ENCODE measurements at places on chromosomes 4 and X.

DNA sequence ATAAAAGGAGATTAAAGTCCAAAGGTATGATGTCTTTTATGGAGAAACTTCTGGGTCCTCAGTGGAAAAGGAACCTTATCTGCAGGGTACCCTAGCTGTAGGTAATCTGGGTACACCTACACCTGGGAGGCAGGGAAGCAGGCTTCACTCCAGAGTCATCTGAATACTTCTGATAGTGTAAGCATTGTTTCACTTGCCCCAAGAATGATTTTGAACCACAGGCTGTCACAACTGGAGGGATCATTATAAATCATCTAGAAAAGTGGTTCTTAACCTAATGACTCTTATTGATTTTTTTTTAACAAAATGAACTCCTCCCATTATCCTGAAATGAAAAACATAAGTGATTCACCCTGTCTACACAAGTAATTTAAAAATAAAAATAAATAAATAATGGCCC, 44.0 kb upstream of the STK26 start:
- no peak for DNase-seq

DNA sequence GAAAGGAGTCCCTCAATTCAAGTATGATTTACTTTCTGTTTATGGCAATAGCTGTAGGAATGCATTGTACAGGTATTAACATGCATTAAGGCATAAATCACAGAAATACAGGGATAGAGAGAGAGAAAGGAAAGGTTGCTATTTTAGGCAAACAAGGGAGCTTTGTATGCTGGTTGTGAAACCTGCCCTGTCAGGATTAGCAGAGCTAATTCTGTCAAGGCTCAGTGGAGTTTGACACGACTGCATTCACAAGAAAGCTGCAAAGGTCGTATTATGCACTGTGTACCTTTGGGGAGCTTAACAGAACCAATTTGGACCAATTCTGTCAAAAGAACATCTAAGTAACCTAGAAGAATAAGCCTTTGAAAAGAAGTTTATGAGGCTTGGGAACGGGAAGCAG, 239.3 kb downstream of the GRIA2 start:
- no peak for DNase-seq

DNA sequence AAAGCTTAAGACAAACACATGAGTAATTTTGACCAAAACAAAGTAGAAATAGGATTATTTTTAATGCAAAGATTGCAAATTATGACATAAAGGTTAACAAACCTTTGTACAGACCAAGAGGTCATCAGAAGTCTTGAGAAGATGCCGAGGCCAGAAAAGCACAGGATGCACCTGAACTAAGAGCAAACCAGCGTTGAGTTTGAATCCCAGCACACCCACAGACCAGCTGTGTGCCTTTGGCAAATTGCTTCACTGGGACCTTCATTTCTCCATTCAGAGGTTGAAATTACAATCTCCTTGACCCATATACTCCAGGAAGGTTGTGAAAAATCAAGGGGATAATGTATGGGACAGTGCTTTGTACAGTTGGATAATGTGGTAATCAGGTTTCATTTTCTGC, 56.6 kb downstream of the PPM1K start:
- DNase-seq: no peak

- peak; percentile 32 for DNase-seq
These were observed 277.5 kb upstream of the AGTR2 start for GRCh38 chrX:115892787-115893671.

- no peak for DNase-seq
These were observed 89.0 kb upstream of the LIMCH1 start for GRCh38 chr4:41448934-41449333.

- DNase-seq: no peak
These were observed 101.3 kb downstream of the PALLD start for GRCh38 chr4:168598191-168598590.

DNA sequence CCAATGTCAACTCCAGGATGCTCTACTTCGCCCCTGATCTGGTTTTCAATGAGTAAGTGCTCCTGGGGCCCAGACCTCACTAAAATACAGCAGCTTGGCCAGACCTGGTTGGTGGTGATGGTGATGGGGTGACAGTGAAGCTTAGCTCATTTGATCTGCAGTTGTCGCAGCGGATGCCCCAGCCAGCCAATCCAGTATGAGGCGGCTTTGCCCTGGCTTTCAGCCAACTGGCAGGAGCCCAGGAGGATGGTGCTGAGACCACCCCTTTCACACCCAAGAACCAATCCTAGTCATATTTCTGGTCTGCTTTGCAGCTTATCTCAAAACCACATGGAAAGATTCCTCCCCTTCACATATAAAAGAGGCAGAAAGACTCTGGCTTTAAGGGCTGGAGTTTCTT, 173.8 kb downstream of the AR start:
- DNase-seq: no peak

DNA sequence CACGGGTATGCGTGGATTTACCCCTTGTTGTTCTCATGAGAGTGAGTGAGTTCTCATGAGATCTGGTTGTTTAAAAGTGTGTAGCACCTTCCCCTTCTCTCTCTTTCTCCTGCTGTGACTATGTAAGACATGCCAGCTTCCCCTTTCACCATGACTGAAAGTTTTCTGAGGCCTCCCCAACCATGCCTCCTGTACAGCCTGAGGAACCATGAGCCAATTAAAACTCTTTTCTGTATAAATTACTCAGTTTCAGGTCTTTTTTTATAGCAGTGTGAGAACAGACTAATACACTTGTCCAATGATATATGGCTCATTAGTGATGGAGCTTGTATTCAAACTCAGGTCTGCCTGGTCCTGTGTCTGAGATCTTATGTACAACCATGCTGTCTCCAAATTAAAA, 28.5 kb upstream of the RTL3 start:
- DNase-seq: no peak

DNA sequence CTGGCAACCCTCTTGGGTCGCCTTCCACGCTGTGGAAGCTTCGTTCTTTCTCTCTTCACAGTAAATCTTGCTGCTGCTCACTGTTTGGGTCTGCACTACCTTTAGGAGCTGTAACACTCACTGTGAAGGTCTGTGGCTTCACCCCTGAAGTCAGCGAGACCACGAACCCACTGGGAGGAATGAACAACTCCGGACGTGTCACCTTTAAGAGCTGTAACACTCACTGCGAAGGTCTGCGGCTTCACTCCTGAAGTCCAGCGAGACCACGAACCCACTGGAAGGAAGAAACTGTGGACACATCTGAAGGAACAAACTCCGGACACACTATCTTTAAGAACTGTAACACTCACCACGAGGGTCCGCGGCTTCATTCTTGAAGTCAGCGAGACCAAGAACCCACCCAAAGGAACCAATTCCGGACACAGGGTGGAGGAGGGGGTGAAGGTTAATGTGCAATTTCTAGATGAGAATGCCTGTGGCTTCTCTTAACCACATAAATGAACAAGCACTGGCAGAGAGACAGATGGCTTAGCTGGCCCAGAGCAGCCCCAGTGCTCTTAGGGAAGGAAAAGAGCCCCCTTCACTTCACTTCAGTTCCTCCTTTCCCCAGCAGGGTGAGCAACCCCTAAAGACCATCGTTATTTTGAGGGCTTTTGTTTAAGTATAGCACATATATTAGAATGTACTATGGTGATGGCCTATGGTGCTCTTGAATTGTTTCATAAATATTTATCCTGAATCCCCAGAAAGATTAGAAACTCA, 73.0 kb downstream of the LUZP4 start:
- no peak for DNase-seq

GRCh38 chrX:15815779-15816437, 25.6 kb downstream of the ZRSR2 start:
- no peak for DNase-seq

- no peak for DNase-seq
These were observed 22.3 kb upstream of the DCUN1D4 start for GRCh38 chr4:51820443-51821234.

GRCh38 chr4:163495900-163496299, 1.4 kb downstream of the TMA16 start:
- peak; percentile 4 for DNase-seq

DNA sequence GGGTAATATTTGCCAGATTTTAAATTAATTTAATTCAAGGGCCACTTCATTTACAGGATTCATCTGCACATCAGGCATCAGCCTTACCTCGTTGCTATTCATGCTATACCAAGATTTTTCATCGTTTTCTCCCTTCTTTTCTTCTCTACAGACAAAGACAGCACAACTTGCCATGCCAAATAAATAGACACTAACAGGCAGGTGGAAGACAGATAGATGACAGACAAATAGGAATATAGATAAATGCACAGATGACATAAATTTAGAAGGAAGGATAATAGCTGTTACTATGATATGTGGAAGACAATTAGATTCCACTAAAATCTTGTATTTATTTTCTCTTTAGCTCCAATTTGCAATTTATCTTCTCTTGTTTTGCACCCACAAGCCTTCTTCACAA, 164.5 kb upstream of the ARX start:
- DNase-seq: no peak

DNA sequence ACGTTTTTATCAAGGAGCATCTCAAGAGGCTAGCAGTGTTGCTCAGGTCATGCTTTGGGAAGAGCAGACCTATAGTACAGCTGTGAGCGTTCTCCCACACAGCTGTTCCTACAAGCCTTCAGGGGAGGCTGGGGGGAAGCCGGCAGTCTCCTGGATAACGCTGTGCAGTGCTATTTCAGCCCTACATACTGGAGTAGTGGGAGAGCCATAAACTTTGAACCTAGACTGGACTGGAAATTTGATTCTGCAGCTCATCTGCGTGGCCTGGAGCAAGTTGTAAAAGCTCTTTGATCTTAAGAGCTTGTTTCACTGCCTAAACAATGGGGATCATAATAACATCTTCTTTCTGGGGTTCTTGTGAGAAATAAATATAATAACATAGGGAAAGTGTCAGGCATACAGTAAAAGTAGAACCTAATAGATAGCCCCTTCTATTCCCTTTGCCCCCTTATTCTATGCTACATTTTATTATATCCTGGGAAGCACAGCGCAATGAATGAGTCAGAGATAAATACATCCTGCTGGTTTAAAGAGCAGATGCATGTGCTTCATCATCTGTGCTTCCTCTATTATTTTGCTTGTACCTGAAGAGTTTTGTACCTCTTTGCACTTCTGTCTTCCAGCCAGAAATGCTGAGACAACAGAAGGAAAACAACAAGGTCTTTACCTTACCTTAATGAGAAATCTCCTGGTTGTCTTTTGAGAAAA, 14.7 kb upstream of the AMBN start:
- no peak for DNase-seq

DNA sequence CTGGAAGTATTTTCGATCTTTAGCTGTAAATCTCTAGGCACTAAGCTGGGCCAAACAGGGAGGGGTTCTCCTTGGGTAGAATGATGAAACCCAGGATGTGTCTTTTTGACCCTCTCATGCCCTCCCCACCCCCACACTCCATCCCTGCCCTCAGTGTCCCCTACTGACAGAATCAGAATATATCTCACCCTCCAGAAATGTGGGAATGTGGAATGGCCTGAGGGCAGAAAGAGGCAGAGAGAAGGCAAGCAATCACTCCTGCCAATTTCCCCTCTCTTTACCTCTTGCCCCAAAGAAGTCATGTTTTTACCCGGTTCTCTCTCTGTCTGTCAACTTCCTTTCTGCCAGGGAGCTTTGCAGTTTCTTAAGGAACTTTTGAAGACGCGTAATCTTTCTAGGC, 34.4 kb downstream of the RAP2C start:
- DNase-seq: no peak

- DNase-seq: no peak
These were observed 655.8 kb downstream of the PCDH7 start for GRCh38 chr4:31375936-31376335.

GRCh38 chrX:16167181-16167580, at the start of gene MAGEB17:
TSS of gene MAGEB17 (plus strand) at chrX:16167481. CDS start at chrX:16170383, 2,902 bp downstream.
- no peak for DNase-seq

DNA sequence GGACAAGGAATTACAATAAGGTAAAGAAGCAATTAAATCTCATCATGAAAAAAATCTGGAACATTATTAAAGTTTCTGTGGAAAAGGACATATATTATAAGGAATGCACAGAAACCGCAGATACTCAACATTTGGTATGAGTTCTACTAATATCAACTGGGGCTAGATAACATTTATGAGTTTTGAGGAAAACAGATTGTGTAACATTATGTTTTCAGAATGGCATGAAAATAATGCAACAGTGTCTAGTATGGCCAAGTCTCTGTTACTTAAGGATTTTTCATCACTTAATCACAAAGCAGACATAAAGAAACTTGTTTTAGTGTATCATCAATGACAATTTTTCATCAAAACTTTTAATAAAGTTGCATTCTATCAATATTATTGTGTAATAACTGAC, 785.0 kb downstream of the GLUD2 start:
- no peak for DNase-seq

- DNase-seq: no peak
These were observed 43.2 kb upstream of the CCDC149 start for GRCh38 chr4:24956091-24956490.

GRCh38 chr4:20283039-20283438, 31.3 kb downstream of the SLIT2 start:
- DNase-seq: no peak

DNA sequence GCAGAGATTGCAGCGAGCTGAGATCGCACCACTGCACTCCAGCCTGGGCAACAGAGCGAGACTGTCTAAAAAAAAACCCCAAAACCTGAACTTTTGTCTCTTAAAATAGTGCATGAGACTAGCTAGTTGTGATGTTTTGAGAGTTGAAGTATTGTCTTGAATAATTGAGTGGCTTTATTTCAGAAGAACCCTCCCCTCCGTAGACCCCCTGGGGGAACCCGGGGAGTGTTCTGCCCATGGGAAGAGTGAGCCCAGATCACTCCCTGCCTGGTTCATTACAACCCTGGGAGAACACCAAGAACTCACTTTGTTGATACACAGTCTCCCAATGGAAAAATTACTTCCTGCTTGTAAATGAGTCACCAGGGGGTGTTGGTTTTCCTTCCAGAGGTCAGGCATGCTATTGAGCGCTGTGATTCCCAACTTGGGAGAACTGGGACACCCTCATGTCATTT, 65.3 kb upstream of the SHISA3 start:
- no peak for DNase-seq

DNA sequence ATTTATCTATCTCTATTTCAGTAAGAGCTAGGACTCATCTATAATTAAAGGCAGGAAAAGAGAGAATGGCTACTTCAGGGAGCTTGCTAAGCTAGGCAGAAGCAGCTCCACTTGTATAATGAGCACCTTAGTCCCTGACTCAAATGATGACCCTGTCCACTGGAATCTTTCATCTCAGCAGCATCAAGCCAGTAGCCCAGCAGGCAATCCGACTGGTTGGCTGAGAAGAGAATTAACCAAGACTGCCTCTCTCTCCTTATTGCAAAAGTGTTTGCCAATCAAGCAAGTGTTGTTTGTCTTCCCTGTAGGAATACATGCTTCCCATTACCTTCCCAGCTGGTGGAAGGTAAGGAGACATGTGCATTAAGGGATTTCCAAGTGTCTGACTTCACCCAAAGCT, 3.9 kb upstream of the SPOCK3 start:
- no peak for DNase-seq

DNA sequence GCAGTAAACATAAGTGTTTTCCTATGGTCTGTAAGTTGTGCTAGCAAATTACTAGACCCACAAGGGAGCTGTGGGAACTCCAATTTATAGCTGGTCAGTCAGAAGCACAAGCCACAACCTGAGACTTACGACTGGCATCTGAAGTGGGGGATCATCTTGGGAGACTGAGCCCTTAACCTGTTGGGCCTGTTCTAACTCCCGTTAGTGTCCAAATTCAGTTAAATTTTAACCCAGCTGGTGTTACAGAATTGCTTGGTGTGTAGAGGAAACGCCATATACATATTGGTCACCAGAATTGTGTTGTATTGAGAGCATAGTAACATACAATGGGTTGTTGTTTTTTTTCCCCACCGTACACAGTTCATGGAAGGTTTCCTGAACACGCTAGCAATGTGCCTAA, 25.1 kb upstream of the NFXL1 start:
- no peak for DNase-seq

- peak; percentile 41 for DNase-seq
These were observed 1.7 kb downstream of the SPRY1 start for GRCh38 chr4:123398066-123398852.
